Activated CD4-positive, CD25-positive, alpha-beta regulatory T cell (primary cell): ENCODE measurements at places on chromosomes 11 and 22.

DNA sequence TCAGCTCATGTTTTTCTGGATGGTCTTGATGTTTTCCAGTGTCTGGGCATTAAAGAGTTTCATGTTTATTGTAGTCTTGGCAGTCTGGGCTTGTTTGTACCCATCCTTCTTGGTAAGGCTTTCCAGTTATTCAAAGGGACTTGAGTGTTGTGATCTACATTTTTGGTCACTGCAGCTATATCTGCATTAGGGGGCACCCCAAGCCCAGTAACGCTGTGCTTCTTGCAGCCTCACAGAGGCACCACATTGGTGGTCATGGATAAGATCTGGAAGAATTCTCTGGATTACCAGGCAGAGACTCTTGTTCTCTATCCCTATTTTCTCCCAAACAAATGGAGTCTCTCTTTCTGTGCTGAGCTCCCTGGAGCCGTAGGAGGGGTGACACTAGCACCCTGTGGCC lies 451.5 kb upstream of the FAT3 start:
- no peak for DNase-seq

- DNase-seq: no peak
Observed at GRCh38 chr11:44623341-44623730, 57.9 kb downstream of the CD82 start.

DNA sequence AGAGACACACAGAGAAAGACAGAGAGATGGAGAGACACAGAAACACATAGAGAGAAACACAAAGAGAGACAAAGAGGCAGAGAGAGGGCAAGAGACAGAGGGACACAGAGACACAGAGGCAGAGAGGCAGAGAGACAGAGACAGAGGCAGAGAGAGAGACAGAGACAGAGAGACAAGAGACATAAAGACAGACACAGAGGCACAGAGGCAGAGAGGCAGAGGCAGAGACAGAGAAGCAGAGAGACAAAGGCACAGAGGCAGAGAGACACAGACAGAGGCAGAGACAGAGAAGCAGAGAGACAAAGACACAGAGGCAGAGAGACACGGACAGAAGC lies 6.3 kb downstream of the TNNI2 start:
- DNase-seq: no peak

DNA sequence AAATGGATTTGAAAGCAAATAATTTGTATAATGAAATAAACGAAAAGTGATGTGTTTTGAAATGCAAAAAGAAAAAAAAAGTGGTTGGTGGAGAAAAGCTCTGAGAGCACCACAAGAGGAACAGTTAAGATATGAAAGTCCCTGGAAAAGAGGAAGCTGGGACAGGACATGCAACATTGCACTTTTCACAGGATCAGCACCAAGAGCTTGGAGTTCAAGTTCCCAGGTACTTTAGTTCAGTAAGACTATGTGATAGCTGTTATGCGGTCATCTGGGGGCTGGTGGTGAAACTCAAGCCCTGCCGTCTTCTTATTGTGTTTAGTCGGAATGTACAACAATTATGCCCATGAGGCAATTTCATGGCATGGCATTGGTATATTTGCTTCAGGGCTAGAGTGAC lies 17.1 kb upstream of the MS4A4A start:
- DNase-seq: no peak

GRCh38 chr22:46121523-46122287 lies 28.6 kb upstream of the PPARA start:
- DNase-seq: no peak

DNA sequence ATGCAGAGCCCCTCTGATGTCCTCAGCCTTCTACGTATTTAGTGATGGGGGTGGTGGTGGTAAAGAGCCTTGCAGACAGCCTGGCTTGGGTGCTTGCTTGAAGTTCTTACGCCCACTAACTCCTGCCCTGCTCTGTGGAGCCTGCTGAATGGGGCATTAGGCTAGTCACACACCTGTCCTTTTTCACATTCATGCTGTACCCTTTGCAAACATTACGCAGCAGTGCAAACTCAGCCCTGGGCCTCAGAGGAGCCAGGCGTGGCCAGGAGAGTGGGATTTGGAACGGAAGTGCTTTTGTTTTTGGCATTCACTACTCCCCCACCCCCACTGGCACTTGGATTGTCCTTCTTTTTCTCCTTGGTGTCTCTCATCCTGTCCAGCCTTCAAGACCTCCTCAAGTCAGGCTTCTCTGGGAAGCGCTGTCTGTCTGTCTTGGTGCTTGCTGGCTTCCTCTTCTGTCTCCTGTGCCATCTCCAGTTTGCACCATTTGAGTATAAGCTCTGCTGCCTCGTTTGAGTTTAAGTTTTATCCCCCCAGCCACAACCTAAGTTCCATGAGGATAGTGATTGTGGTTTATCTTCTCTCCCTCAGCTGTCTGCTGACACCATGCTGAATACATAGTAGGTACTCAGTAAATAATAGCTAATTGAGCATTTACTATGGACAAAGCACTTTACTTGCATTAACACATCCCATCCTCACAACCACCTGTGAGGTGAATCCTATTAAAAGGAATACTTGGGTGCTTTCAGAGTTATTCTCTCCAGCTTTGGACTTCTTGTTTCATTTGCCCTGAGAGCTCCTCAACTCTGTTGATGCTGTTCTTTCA lies 26.7 kb downstream of the ZBTB16 start:
- no peak for DNase-seq

DNA sequence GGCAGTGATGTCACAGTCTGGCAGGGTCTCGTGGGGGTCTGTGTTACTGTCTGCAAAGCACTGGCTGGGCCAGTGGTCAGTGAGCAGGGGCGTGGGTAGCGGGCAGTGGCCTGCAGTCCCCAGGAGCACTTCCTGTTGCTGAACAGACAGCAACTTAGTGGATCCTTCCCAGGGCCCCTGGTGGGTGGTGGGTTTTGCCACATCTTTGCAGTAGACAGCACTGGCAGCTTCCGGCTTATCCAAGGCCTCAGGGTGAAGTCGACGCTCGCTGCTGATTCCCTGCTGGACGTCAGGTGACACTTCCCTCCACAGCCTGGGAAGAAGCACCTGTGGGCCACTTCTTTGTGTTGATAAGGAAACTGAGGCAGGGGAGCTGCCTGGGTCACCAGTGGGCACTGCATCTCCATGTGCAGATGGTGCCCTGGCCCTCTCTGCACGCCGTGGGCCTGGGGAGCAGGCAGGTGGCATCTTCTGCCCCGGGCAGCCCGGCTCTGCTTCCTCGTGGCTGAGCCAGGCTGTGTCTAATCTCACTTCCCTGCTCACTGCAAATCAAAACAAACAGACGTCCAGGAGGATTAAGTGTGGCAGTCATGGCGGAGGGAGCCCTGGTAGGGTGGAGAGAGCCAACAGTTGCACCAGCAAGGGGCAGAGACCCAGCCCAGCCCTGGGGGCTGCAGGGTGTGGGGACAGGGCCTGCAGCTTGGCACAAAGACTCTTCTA lies 79.8 kb downstream of the KCNQ1 start:
- DNase-seq: no peak

- no peak for DNase-seq
Observed at GRCh38 chr11:135022454-135022853, 610.4 kb upstream of the B3GAT1 start.

DNA sequence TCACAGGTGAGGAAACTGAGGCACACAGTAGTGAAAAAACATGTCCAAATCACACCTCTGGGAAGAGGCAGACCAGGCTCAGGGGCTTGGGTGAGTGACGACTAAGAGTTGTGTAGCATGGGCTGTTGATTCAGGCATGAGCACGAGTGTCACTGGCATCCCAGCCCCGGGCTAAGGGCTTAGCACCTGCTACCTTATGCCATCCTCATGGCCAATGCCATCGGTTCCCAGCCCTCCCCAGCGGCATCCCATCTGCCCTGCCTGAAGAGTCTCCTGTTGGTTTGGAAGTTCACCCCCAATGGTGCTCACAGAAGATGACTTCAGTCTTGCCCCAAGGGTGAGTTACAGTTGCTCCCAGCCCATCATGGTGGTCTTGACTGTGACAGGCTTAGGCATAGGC lies 22.4 kb downstream of the MB start:
- DNase-seq: no peak

GRCh38 chr22:46060292-46061123 lies 83.5 kb upstream of the WNT7B start:
- no peak for DNase-seq

GRCh38 chr11:67280788-67281551 lies 8.1 kb upstream of the ANKRD13D start:
- DNase-seq: no peak

DNA sequence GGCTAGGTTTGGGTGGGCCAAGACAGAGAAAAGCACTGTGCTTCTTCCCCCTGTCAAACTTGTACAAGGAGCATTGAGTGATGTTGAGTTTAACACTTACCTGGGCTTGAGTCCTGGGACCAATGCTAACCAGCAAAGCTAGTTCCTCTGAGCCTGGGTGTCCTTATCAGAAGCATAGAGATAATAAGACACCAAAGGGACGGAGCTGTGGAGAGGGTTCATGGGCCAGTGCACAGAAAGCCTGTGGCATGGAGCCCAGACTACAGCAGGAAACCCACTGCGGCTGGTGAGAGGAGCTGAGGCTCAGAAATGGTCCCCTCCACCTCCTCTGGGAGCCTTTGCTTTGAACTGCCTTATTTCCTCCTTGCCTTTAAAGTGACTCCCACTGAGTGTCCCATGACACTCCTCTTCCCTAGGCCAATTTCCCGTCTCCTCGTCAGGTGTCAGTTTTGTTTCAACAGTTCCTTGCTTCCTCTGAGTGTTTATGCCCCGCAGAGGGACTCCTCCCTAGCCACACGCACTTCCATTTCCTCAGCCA lies 9.4 kb downstream of the SLCO2B1 start:
- DNase-seq: no peak

GRCh38 chr11:66429983-66430602 lies 8.6 kb downstream of the MRPL11 start:
- peak; percentile 47 for DNase-seq

DNA sequence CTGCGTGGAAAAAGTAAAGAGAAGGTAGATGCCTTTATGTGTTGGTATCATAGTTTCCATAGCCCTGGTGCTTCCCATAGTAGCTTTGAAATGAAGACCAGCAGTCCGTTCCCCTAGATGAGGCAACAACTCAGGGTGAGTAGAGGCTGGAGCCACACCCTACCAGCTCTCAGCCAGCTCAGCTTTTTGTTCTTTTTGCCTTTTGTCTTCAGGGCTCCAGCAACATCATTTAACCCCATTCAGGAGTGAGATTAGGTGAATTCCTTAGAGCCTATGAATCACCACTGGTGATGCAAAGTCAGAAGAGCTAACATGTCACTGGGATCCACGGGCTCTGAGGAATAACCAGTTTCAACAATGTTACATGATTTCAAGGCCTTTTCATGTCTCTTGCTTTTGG lies 14.0 kb upstream of the SESN3 start:
- DNase-seq: no peak

- no peak for DNase-seq
Observed at GRCh38 chr11:57335023-57335342, 709 bp downstream of the SSRP1 start.

- DNase-seq: no peak
Observed at GRCh38 chr11:1152316-1153104, 5.2 kb upstream of the MUC5AC start.

DNA sequence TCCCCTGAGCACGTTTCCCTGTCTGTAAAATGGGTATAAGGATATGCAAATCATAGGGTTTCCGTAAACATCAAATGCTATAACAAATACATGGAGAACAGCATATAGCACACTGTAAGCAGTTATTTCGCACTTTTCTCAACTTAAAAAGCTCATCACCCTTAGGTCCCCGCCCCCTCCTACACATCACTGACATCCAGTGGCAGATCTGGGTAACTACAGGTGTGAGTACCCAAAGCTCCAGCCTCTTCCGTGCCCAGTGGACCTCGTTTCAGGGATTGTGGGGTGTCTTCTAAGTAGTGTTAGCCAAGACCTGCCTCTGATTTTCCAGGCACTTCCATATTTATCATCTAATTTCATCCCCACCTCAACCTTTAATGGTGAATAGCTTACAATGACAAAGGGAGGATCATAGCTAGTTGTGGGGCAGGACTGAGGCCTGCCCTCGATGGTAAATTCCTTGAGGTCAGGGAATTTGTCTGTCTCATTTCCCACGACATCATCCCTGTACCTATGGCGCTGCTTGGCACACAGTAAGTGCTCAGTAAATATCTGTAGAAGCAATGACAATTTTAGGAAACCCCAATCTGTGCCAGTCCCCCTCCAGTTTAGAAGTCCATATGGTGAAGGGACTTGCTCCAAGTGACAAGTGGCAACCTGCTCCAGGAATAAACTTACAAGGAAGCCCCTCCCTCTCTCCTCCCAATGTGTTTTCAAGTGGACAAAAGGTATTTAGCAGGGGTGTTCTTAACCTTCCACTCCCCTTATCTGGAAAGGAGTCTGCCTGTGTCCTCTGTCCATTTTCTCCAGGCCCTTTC lies 340.5 kb downstream of the TENM4 start:
- DNase-seq: no peak

- DNase-seq: no peak
Observed at GRCh38 chr22:24161909-24162308, 19.4 kb upstream of the SUSD2 start.

GRCh38 chr11:108766596-108767173 lies 101.8 kb downstream of the DDX10 start:
- DNase-seq: no peak

GRCh38 chr11:27020751-27021150 lies 19.9 kb upstream of the BBOX1 start:
- DNase-seq: no peak

- peak; percentile 11 for DNase-seq
Observed at GRCh38 chr11:110295531-110296225, 736 bp downstream of the RDX start.

GRCh38 chr11:79276736-79277325 lies 164.0 kb downstream of the TENM4 start:
- no peak for DNase-seq

DNA sequence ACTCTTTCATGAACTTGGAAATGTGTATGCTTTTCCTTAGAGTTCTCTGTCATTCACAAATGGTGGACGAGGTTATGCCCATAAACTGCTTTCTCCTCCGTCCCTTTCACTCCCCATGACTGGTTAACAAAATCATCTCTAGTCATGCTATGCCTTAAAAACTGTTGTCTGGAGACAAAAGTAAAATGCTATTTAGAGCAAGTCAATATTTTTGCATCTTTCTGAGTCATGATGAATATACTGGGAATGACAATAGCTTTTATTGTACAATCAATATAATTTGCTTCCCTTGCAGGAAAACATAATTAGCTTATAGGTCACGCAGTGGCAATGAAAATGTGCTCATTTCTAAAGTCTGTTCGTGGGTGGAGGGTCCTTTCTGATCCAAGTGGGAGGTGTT lies 216.7 kb upstream of the SORL1-AS1 start:
- DNase-seq: no peak

GRCh38 chr11:13033760-13034533 lies 24.8 kb downstream of the RASSF10 start:
- no peak for DNase-seq
